GM23338 (cell line): ENCODE measurements at places on chromosomes 6 and 20. TPM values are rescaled to one million over a fixed set of nuclear protein-coding genes. Genes with fewer than 3 reads are reported as not detected.

GRCh38 chr20:36620917-36621316, 15.3 kb downstream of the RAB5IF start:
- DNase-seq, result no peak

GRCh38 chr20:16390991-16391390, 182.3 kb downstream of the KIF16B start:
- DNase-seq, result no peak

Gene DDO
- 0.10 TPM in 1 of 2 replicates, not detected in the other for total RNA-seq

DNA sequence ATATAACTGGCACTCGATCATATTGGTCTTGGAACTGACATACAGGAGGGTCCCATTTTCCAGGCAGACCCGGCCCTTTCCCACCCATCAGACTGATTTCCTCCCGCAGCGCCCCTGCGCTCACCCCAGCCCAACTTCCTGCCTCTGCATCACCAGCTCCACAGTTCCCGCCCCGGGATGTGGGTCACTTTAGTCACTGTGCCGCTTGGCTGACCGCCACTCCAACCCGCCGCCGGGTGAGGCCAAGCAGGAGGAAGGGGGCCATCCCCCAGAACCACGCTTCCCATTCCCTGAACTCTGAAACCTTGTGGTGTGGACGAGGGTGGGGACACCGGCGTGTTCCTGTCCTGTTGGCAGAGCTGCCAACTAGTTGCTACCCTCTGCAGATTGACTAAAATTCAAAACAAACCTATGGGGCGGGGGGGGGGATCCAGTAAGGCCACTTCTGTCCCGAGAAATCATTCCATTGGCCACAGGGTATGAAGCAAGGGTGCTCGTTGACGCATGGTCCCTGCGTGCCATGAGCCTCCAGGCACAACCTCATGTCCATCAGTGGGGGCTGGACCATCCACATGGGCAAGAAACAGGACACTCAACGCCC, 12.3 kb downstream of the TGM2 start:
- peak; percentile 31 for DNase-seq

Gene SLCO4A1
- total RNA-seq, result 38.3 and 41.6 TPM in 2 replicates
